ENCODE measurements at places on chromosomes 6 and 20.

DNA sequence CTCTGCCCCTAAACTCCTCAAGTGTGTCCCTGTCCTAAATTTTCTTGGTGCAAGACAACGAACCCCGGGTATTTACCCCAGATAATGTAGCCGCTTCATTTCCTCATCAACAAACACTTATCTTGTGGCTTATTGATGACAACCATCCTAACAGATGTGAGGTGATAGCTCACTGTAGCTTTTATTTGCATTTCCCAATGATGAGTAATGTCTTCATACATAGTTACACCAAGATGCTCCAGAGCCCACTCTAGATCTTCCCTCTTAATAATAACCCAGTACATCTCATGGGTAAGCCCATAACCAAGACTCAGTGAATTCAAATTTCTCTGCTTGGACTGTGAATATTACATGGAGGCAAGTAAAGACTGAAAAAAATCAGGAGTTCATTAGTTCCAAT, 48.2 kb upstream of the BEND6 start:
- no peaks in the 10 kb centered on the region for H3K36me3 ChIP-seq
- no peaks in the 10 kb centered on the region for H3K27me3 ChIP-seq
- no peak for DNase-seq
- H3K4me1 ChIP-seq: no peaks in the 10 kb centered on the region

DNA sequence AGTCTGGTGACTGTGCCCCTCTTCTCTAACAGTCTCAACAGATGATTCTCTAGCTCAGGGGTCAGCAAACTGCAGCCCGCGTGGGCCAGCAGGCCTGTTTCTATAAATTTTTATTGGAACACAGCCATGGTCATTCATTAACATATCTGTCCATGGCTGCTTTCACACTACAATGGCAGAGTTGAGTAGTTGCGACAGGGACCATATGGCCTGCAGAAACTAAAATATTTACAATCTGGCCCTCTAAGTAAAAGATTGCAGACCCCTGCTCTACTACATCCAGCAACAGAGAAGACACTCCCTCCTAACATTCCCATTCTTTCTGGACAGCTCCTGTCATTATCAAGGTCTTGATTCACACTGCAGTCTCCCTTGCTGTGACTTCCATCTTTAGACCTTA, 45.2 kb downstream of the PLAGL2 start:
- no peak overlapping the region for H3K4me3 ChIP-seq
- no peaks in the 10 kb centered on the region for H3K4me1 ChIP-seq
- H3K36me3 ChIP-seq: peaks cover 11% of the 10 kb centered on the region
- no peak for DNase-seq

- H3K4me1 ChIP-seq: no peaks in the 10 kb centered on the region
- no peak overlapping the region for H3K4me3 ChIP-seq
- H3K27ac ChIP-seq: no peak overlapping the region
- H3K36me3 ChIP-seq: no peaks in the 10 kb centered on the region
- no peaks in the 10 kb centered on the region for H3K27me3 ChIP-seq
These were observed 25.4 kb downstream of the GABRR2 start for GRCh38 chr6:89289710-89290109.

DNA sequence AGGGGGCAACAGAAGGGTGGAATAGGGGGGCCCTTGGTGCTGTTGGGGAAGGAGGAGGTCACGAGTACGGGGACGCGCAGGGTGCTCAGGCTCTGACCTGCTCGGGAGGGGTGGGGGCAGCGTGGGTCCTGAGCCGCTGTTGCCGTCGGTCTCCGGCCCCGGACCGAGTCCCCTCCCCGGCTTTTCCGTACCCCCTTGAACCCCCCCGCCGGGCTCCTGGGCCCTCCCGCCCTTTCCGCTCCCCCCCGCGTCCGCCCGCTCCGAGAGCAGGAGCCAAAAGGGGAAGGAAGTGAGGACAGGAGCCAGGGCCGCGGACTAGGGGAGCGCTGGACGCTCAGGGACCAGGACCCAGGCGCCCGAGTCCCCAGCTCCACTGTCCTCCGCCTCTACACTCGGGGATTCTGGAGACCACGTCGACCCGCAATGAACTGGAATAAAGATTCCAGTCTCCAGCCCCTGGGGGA, at the start of gene RGL2:
TSS of gene RGL2 (minus strand) at position 170 of the 464 bp plus-strand sequence. CDS start 332 bp downstream, outside the sequence.
- no peaks in the 10 kb centered on the region for H3K4me1 ChIP-seq
- DNase-seq: peak; percentile 77
- peak within 1 kb of the TSS; percentile 79 for H3K4me3 ChIP-seq
- no peaks in the 10 kb centered on the region for H3K36me3 ChIP-seq

DNA sequence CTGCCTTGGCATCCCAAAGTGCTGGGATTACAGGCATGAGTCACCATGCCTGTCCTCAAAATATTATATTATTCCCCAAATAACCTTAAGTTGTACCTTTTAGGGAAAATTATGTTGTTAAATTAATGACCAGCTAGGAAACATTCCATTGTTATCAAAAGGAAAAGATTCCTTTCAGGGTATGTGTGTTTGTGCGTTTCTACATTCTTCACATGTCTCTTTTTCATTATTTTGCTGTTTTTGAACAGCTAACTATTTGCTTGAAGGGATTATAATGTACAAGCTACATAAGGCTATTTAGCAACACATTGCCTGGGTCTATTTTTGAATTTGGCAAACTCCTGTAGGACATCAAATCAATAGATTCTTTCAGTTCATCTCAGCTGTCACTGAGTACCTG, 57.1 kb downstream of the GJA1 start:
- H3K4me3 ChIP-seq: no peak overlapping the region
- no peak overlapping the region for H3K27ac ChIP-seq
- no peaks in the 10 kb centered on the region for H3K27me3 ChIP-seq
- no peaks in the 10 kb centered on the region for H3K4me1 ChIP-seq
